ENCODE measurements at places on chromosomes 16 and 17.

GRCh38 chr16:3013491-3013951 lies 798 bp downstream of the CLDN9 start:
- H3K27me3 ChIP-seq: no peaks in the 10 kb centered on the region
- H3K4me3 ChIP-seq: peak overlapping the region; percentile 7
- H3K4me1 ChIP-seq: peaks cover 60% of the 10 kb centered on the region

DNA sequence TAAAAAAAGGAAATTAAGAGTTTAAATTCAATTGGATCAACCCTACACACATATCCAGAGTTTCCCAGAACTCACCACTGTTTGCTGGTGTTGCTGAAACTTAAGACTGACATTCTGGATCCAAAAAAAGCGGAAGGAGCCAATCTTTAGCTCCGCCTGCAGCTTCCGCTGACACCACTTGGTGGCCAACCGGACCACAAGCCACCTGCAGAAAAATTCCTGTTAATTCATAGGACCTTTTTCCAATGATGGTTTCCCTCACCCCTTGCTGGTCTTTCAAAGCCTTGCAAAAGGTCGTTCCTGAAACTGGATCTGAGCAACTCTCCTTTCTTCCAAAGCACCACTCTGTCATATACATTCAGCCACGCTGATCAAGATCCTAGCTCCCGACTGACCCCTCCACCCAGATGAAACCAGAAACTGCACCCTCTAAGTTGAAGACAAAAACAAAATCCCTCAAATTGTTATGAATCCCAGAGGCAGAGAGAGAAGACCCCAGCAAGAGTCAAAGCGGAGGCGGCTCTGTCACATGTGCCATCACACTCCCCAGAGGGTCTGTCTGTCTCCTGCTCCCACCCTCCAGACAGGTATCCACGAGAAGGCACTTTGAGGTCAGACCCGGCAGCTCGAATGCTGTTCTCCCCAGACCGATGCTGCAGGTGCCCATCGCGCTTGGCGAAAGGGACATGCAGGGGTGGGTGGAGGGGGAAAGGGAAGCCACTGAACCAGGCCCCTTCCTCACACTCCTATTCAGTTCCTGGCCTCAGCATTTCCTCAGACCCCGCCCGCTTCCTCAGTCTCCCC lies 773 bp downstream of the BLTP2 start:
- no peaks in the 10 kb centered on the region for H3K27me3 ChIP-seq
- peaks cover 45% of the 10 kb centered on the region for H3K36me3 ChIP-seq
- no peak overlapping the region for H3K27ac ChIP-seq
- H3K4me3 ChIP-seq: peak overlapping the region; percentile 74
- peaks cover 4% of the 10 kb centered on the region for H3K4me1 ChIP-seq

- H3K36me3 ChIP-seq: peaks cover 3% of the 10 kb centered on the region
- no peaks in the 10 kb centered on the region for H3K4me1 ChIP-seq
- H3K4me3 ChIP-seq: no peak overlapping the region
- DNase-seq: peak; percentile 60
Measured at GRCh38 chr17:61837175-61838051, 25.9 kb downstream of the BRIP1 start.

- no peak overlapping the region for H3K27ac ChIP-seq
- no peak for DNase-seq
- peaks cover 2% of the 10 kb centered on the region for H3K4me1 ChIP-seq
- peaks cover 22% of the 10 kb centered on the region for H3K36me3 ChIP-seq
Measured at GRCh38 chr17:76735006-76735405, 2.1 kb downstream of the SRSF2 start.

DNA sequence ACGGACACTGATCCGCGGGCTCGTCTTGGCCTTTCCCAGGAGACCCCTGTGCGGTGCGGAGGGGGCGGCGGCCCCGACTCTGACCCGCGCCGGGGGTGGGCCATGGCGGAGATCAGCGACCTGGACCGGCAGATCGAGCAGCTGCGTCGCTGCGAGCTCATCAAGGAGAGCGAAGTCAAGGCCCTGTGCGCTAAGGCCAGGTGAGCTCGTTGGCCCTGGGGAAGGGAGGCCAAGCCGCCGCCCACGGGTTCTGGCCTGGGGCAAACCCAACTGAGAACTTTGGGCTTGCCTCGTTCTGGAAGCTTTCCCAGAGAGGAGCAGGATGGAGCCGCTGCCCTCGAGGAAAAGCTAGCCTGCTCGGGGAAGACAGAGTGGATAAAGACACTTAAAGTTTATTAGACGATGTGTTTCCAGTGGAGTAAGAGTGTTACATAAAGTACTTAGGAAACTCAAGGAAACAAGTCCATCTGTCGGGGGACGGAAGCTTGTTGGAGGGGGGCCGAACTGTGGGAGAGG lies 540 bp downstream of the PPP4C start:
- H3K27me3 ChIP-seq: no peaks in the 10 kb centered on the region
- H3K4me1 ChIP-seq: peaks cover 10% of the 10 kb centered on the region
- peak overlapping the region; percentile 4 for H3K27ac ChIP-seq
- H3K4me3 ChIP-seq: peak overlapping the region; percentile 98

DNA sequence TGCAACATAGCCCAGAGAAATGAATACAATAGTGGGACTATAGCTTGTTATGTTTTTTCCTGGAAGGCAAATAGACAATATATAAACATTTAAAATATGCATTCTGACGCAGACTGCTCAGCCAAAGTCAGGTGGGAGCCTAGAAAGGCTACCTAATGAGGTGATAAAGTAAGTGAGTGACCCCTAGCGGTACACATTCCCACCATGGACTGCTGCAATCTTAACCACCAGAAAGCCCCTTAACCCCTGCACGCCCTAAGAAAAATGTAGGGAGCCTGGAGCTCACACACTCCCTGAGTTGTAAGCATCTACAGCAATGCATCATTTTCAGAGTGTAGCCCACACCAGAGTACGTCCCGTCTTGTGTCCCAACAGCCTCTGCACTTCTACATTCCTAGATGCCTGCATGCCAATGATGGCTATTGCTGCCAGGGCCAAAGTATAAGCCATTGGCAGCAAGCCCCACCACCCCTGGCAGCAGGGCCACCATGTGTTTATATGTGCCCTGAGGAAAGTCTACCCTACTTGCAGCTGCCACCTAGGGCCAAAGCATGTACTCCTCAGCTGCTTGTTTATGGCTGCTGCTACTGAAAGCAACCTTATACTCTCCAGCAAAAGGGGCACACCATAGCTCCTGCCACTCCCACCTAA lies 127.6 kb downstream of the KIF2B start:
- no peak overlapping the region for H3K27ac ChIP-seq
- no peaks in the 10 kb centered on the region for H3K36me3 ChIP-seq
- no peaks in the 10 kb centered on the region for H3K27me3 ChIP-seq

DNA sequence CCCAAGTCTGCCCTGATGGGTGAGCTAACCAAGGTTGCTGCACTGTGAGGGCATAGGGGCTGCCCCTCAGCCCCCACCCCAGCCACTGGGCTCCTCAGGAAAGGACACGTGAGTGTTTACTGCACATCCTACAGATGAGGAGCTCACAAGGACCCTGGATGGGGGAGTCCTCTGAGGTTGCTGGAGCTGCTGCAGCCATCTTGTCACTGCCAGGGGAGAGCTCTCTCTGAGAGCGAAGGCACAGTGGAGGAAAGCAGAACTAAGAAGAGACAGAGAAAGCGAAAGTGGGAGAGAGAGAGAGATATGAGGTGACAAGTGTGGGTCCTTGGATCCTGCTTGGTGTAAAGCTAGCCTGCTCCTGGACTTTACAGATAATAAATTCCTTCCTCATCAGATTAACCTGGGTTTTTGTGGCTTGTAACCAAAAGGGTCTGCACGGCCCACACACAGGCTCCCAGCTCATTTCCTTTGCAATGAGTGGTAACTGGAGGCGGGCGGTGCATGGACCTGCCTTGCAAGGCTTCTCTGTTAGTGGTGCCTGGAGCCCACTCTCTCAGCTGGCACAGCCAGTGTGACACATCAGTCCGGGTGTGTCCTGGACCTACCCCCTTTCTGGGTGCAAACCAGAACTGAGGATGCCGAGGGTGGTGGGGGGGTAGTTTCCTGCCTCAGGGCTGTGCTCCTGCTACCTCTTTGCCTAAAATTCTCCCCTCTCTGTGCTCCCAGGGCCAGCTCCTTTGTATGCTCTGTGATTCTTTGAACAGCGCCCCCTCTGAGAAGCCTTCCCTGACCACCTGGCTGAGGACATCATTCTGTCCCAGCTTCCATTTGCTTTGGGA lies 14.2 kb downstream of the SNX20 start:
- no peak overlapping the region for H3K4me3 ChIP-seq
- DNase-seq: no peak
- H3K27ac ChIP-seq: no peak overlapping the region
- no peaks in the 10 kb centered on the region for H3K27me3 ChIP-seq
- peaks cover 8% of the 10 kb centered on the region for H3K4me1 ChIP-seq
- no peaks in the 10 kb centered on the region for H3K36me3 ChIP-seq

DNA sequence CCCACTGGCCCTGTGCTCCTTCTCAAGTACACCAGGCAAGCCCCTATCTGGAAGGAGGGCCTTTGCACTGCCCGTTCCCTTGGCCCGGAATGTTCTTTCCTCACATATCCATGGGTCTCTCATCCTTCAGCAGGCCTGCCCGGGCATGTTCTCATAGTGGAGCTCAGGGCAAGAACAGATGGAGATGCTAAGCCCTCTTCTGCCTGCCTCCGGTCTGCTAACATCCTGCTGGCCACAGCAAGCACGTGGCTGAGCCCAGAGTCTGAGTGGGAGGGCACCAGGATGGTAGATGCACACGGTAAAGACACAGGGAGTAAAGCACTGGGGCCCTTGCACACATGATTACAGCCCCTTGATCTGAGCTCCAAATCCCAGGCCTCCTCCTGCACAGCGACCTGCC lies 19.8 kb upstream of the ANKRD40CL start:
- no peak for DNase-seq
- H3K4me3 ChIP-seq: no peak overlapping the region
- no peak overlapping the region for H3K27ac ChIP-seq
- H3K4me1 ChIP-seq: peaks cover 6% of the 10 kb centered on the region

GRCh38 chr16:81601008-81601428 lies 156.4 kb downstream of the CMIP start:
- peaks cover 36% of the 10 kb centered on the region for H3K4me1 ChIP-seq
- H3K27ac ChIP-seq: peak overlapping the region; percentile 98
- H3K27me3 ChIP-seq: no peaks in the 10 kb centered on the region
- no peak for DNase-seq
- peaks cover under 1% of the 10 kb centered on the region for H3K36me3 ChIP-seq

DNA sequence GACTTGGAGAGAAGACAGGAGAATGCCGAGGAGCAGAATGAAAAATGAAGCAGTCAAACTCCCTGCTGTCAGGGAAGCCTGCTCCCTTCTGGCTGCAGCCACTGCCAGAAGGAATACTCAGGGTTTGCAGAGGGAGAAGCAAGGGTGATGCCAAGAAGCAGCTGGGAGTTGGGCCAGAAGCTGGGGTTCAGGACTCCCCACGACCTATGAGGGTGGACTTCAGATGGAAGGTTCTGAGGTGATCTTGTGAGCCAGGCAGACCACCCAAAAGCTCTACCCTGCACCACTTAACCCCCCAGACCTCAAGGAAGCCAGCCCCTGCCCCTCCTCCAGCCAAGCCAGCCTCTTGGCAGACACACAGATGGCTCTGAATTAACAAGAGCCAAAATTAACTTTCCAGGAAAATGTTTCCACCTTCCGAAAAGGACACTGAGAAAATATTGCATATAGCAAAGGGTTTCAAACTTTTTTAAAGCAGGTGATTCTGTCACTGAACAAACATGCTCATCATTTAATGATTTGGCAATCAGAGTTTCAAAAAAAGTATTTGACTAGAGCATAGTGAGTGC lies 126.0 kb upstream of the ERCC4 start:
- no peaks in the 10 kb centered on the region for H3K36me3 ChIP-seq
- H3K27me3 ChIP-seq: no peaks in the 10 kb centered on the region
- H3K4me1 ChIP-seq: no peaks in the 10 kb centered on the region
- H3K4me3 ChIP-seq: no peak overlapping the region
- DNase-seq: no peak

DNA sequence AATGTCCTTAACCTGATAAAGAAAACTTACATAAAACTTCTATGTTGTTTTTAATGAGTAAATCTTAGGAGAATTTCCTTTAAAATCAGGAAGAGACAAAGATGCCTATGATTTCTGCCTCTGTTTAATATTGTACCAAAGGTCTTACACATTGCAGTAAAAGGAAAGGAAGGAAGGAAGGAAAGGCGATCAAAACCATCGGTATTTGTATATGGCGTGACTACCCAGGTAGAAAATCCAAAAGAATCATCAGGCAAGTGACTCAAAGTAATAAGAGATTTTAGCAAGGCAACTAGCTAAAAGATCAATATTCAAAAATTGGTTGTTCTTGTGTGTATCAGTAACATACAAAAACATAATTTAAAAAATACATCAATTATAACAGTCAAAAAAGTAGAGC lies 3.5 kb downstream of the ICAM2 start:
- no peaks in the 10 kb centered on the region for H3K36me3 ChIP-seq
- no peaks in the 10 kb centered on the region for H3K27me3 ChIP-seq
- DNase-seq: no peak
- no peak overlapping the region for H3K4me3 ChIP-seq
